Aorta (tissue), 5 donors: ENCODE measurements at places on chromosomes 11 and 22. TPM values are rescaled to one million over a fixed set of nuclear protein-coding genes. Genes with fewer than 3 reads are reported as not detected.

EWSR1 gene
- total RNA-seq = 176 TPM

GRCh38 chr11:27187075-27187847, 146.6 kb downstream of the BBOX1 start:
- H3K36me3 ChIP-seq = no peaks in the 10 kb centered on the region
- no peak overlapping the region for H3K27ac ChIP-seq
- H3K4me1 ChIP-seq = no peaks in the 10 kb centered on the region
- no peaks in the 10 kb centered on the region for H3K27me3 ChIP-seq

DRICH1 gene
- 1.4 TPM for total RNA-seq

GRCh38 chr11:57751176-57751575, 443 bp downstream of the BTBD18 start:
- DNase-seq = no peak
- H3K4me3 ChIP-seq = no peak overlapping the region
- no peaks in the 10 kb centered on the region for H3K27me3 ChIP-seq
- H3K4me1 ChIP-seq = no peaks in the 10 kb centered on the region

SMTNL1 gene
- total RNA-seq = not detected

DNA sequence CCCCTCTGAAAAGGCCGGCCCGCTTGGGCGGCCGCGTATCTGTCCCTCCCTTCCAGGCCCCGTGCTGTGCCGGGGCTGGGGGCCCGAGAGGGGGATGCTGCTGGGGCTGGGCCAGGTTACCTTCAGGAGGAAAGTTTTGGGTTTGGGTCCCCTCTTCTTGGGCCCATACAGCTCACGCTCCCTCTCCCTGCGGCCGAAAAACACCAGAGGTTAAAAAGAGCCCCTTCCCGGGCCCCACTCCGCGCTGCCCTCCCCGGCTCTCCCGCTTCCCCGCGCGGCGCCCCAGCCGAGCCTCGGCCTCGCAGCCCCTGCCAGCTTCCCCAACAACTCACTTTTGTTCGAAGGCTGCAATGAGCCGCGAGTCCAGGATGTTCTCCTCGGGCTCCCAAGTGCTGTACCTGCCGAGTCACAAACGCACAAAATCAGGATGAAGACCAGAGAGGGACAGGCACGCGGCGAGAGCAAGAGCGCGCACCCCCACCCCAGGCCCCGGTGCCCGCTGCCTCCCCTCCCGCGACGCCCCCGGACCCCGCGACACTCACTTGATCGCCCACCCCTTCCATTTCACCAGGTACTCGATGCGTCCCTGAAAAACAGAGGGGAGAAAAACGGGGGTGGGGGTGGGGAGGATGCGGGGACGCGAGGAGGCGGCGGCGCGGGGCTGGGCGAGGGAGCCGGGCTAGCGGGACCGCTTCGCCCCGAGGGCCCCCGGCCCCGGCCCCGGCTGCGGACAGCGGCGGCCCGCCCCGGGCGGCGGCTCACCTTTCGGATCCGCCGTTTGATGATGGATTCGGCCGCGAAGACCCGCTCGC, 450 bp downstream of the CBX6 start:
- peak overlapping the region; percentile 91 for H3K4me3 ChIP-seq
- H3K4me1 ChIP-seq = no peaks in the 10 kb centered on the region
- no peaks in the 10 kb centered on the region for H3K27me3 ChIP-seq

- no peak overlapping the region for H3K4me3 ChIP-seq
- H3K27me3 ChIP-seq = no peaks in the 10 kb centered on the region
- H3K4me1 ChIP-seq = no peaks in the 10 kb centered on the region
- no peak overlapping the region for H3K27ac ChIP-seq
- H3K36me3 ChIP-seq = no peaks in the 10 kb centered on the region
Observed at GRCh38 chr11:11806586-11806985, 35.2 kb upstream of the USP47 start.

DNA sequence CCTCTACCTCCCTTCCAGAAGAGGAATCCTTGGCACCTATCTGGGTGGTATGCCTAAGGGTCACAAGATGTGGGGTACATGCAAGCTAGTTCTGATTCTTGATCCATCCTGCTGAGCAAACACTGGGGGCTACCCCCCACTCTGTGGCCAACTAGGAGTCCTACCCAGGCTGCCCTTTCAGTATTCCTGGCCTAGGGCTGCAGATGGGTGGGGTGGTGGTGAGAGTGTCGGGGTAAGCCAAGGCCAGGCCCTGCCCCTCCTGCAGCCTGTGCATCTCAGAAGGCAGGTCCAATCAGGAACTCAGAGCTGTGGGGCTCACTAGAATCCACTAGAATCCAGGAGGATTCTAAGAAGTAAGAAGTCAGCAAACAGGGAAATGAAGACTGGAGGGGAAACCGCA, 10.9 kb downstream of the SSH3 start:
- no peaks in the 10 kb centered on the region for H3K4me1 ChIP-seq
- H3K36me3 ChIP-seq = no peaks in the 10 kb centered on the region
- no peak overlapping the region for H3K4me3 ChIP-seq
- H3K27me3 ChIP-seq = no peaks in the 10 kb centered on the region
- DNase-seq = no peak
- H3K27ac ChIP-seq = no peak overlapping the region

DNA sequence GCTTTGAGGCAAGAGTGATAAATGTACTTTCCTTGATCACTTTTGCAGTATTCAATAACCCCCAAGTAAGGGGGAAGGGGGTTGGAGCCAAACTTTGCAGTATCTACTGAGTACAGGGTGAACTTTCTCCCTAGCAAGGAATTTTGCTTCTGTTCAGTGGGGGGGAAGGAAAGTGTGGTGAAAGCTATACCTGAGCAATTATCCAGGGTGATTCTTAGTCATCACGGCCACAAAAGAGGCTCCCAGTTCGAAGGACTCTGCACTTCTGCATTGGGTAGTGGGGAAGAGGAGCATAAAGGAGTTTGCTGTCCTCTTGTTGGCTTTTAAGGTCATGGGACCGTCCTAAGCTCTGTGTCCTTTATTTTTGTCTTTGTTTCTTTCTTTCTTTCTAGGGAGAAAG, 346.5 kb upstream of the SYN3 start:
- H3K4me3 ChIP-seq = no peak overlapping the region
- H3K27me3 ChIP-seq = no peaks in the 10 kb centered on the region
- no peak for DNase-seq
- no peaks in the 10 kb centered on the region for H3K36me3 ChIP-seq
- H3K4me1 ChIP-seq = no peaks in the 10 kb centered on the region

- H3K4me1 ChIP-seq = no peaks in the 10 kb centered on the region
- no peaks in the 10 kb centered on the region for H3K27me3 ChIP-seq
- no peaks in the 10 kb centered on the region for H3K36me3 ChIP-seq
- no peak overlapping the region for H3K4me3 ChIP-seq
Observed at GRCh38 chr11:64216879-64217278, 9.1 kb downstream of the TRPT1 start.

DNA sequence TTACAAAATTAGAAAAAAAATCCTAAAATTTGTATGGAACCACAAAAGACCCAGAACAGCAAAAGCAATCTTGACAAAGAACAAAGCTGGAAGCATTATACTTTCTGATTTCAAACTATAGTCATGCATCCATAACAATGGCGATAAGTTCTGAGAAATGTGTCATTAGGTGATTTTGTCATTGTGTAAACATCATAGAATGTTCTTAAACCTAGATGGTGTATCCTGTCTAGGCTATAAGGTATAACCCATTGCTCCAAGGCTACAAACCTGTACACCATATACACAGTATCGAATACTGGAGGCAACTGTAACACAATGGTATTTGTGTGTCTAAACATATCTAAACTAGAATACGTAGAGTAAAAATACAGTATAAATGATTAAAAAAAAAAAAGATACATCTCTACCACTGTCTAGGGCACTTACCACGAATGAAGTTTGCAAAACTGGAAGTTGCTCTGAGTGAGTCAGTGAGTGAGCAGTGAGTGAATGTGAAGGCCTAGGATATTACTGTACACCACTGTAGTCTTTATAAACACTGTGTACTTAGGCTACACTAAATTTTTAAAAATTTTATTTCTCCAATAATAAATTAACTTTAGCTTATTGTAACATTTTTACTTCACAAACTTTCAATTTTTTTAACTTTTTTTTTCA, 18.1 kb upstream of the SC5D start:
- no peak for DNase-seq
- H3K27me3 ChIP-seq = no peaks in the 10 kb centered on the region
- H3K27ac ChIP-seq = no peak overlapping the region

GRCh38 chr11:33557201-33557600, 143.4 kb downstream of the C11orf91 start:
- H3K4me1 ChIP-seq = no peaks in the 10 kb centered on the region
- DNase-seq = no peak
- H3K27me3 ChIP-seq = no peaks in the 10 kb centered on the region
- no peaks in the 10 kb centered on the region for H3K36me3 ChIP-seq
- H3K4me3 ChIP-seq = no peak overlapping the region

GRAP2 gene
- total RNA-seq = 2.0 TPM

OR2AG2 gene
- not detected for total RNA-seq

C11orf16 gene
- not detected for total RNA-seq
